ENCODE measurements at places on chromosomes 2 and 18. TPM values are rescaled to one million over a fixed set of nuclear protein-coding genes. Genes with fewer than 3 reads are reported as not detected.

Gene ROCK2
- 120 TPM for total RNA-seq

Gene ALPG
- not detected for total RNA-seq

- no peak overlapping the region for H3K4me3 ChIP-seq
- H3K27ac ChIP-seq = no peak overlapping the region
- DNase-seq = no peak
- no peaks in the 10 kb centered on the region for H3K27me3 ChIP-seq
- H3K4me1 ChIP-seq = no peaks in the 10 kb centered on the region
These were observed 87.4 kb downstream of the FAM210A start for GRCh38 chr18:13638719-13639595.

DNA sequence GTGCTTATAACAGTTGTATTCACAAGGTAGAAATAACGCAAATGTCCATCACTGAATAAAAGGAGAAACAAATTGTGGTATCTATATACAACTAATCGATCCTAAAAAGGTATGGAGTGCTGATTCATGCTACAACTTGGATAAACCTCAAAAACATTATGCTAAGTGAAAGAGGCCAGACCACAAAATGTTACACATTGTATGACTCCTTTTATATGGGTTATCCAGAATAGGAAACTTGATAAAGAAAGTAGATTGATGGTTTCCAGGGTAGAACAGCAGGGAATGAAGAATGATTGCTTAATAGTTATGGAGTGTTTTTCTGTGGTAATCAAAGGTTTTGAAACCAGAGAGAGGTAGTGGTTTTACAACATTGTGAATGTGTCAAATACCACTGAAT is 432.2 kb upstream of the TRIB2 start:
- H3K4me3 ChIP-seq = no peak overlapping the region
- no peak for DNase-seq
- H3K36me3 ChIP-seq = no peaks in the 10 kb centered on the region
- H3K27ac ChIP-seq = no peak overlapping the region
- H3K4me1 ChIP-seq = no peaks in the 10 kb centered on the region

GRCh38 chr18:13446610-13447461 is 228.3 kb downstream of the LDLRAD4 start:
- H3K36me3 ChIP-seq = no peaks in the 10 kb centered on the region
- no peaks in the 10 kb centered on the region for H3K4me1 ChIP-seq
- DNase-seq = no peak
- no peak overlapping the region for H3K4me3 ChIP-seq

- no peak for DNase-seq
- H3K4me1 ChIP-seq = no peaks in the 10 kb centered on the region
- H3K36me3 ChIP-seq = no peaks in the 10 kb centered on the region
- H3K4me3 ChIP-seq = no peak overlapping the region
These were observed 15.3 kb downstream of the TM4SF20 start for GRCh38 chr2:227363756-227364155.

DNA sequence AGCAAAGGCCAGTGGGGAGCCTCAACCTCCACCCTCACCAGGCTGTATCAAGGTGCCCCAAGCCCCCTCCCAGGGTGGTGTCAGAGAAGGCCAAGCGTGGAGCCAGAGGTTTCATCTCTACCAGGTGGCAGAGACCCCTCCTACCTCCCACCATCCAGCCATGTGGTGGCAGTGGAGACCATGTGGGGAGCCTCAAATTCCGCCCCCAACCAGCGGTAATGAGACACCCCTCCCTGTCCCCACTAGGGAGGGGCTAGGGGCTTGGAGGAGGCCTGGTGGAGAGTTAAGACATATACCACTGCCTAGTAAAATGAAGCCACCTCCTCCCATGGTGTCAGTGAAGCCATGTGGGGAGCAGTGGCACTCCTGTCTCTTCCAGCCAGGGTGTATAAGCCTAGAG is 24.4 kb upstream of the YPEL5 start:
- no peaks in the 10 kb centered on the region for H3K27me3 ChIP-seq
- no peak for DNase-seq
- no peak overlapping the region for H3K27ac ChIP-seq
- H3K4me3 ChIP-seq = no peak overlapping the region

DNA sequence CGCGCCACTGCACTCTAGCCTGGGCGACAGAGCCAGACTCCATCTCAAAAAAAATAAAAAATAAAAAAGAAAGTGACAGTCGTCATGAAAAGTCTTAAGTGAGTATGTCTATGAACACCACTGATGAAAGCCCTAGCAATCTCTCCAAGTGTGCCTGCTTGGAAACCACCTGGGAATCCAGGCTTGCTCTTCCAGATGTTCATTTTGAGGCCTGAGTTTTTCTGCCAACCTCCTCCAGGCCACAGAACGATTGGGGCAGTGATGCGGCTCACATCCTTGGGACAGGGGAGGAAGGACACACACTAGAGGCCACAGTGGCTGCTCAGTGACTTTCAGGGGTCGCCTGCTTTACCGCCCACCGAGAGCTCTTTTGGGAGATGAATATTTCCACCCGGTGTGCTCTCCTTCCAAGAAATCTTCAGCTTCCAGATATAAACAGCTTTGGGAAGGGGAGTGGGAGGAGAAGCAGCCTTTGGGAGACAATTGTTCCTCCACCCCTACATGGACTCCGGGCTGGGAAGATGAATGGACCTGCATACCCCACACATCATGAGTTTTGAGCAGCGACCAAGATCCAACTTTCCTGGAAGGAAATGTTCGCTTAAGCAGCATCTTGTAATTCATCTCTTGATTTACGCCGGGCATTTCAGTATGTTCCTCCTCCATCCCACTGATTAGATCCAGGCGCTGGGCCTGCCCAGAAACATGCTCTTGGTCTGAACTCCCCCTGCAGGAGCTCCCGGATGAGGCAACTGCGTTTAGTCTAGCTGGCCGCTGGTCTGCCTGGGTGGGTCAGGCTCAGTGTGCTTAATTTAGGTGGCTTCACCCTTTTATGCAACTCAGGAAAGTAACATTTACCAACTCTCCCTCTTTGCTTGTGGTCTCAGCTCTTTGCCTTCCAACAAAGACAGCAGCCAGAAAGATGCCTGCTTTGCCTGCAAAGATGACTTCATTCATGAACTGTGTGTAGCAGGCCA is 6.2 kb upstream of the ARMC9 start:
- H3K27ac ChIP-seq = peak overlapping the region; percentile 98
- H3K4me3 ChIP-seq = no peak overlapping the region
- H3K36me3 ChIP-seq = no peaks in the 10 kb centered on the region
- peak; percentile 94 for DNase-seq
- no peaks in the 10 kb centered on the region for H3K27me3 ChIP-seq
- H3K4me1 ChIP-seq = peaks cover 4% of the 10 kb centered on the region

GRCh38 chr2:238709325-238710025 is 138.4 kb upstream of the TWIST2 start:
- no peak overlapping the region for H3K4me3 ChIP-seq
- DNase-seq = peak; percentile 13
- H3K4me1 ChIP-seq = no peaks in the 10 kb centered on the region
- H3K36me3 ChIP-seq = no peaks in the 10 kb centered on the region

DNA sequence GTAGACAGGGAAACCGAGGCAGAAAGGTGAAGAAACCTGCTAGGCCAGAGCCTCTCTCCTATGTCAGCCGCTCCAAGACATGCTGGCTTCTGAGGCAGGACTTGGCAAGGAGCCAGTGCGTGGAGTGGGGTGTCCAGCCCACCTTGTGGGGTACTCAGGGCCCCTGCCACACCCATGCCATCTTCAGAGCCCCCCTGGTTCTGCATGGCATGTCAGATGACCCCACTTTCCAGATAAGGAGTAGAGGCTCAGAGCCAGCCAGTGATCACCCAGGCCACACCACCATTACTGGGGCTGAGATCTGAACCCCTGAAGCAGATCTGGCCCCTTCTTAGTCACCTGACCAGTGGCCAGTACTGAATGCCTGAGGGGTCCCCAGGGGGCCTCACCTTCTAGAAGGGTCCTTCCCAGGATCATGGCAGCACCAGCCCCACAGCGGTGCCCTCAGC is 14.7 kb downstream of the CROCC2 start:
- peak; percentile 16 for DNase-seq
- no peak overlapping the region for H3K4me3 ChIP-seq
- H3K27me3 ChIP-seq = no peaks in the 10 kb centered on the region
- H3K27ac ChIP-seq = peak overlapping the region; percentile 23

- peak within 1 kb of the TSS; percentile 69 for H3K4me3 ChIP-seq
- H3K27ac ChIP-seq = no peak within 1 kb of the TSS
- peak; percentile 86 for DNase-seq
These were observed at the start of gene HES6 for GRCh38 chr2:238239863-238240756. Gene HES6, minus strand, starts transcription at chr2:238240038. Its CDS starts 133 bp downstream, at chr2:238239905.

GRCh38 chr2:10948606-10949230 is 37.0 kb downstream of the KCNF1 start:
- no peaks in the 10 kb centered on the region for H3K27me3 ChIP-seq
- no peaks in the 10 kb centered on the region for H3K4me1 ChIP-seq
- H3K4me3 ChIP-seq = no peak overlapping the region
- DNase-seq = no peak
- no peak overlapping the region for H3K27ac ChIP-seq

DNA sequence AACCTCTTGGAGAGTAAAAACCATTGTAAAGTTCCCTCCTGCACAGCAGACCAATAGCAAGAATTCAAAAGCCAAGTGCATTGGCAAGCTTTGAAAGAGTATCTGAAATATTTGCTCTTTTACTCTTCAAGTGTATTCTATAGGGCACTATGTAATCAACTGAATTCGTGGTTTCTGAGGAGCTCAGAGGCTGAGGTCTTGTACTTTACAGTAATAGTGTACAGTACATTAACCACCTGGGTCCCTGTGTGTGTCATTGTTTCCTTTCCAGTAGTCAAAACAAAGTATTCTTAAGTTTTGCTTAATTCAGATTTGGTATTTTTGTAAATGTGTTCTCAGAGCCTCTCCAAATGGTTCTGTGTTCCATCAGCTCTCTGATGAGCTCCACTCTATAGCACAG is 769.7 kb downstream of the LRRTM4 start:
- no peaks in the 10 kb centered on the region for H3K4me1 ChIP-seq
- DNase-seq = no peak
- no peak overlapping the region for H3K4me3 ChIP-seq
- H3K27me3 ChIP-seq = no peaks in the 10 kb centered on the region
- no peak overlapping the region for H3K27ac ChIP-seq
- no peaks in the 10 kb centered on the region for H3K36me3 ChIP-seq
